ENCODE measurements at places on chromosomes 7 and 10.

GRCh38 chr10:15144788-15145187 lies 23.7 kb downstream of the NMT2 start:
- no peak for DNase-seq

DNA sequence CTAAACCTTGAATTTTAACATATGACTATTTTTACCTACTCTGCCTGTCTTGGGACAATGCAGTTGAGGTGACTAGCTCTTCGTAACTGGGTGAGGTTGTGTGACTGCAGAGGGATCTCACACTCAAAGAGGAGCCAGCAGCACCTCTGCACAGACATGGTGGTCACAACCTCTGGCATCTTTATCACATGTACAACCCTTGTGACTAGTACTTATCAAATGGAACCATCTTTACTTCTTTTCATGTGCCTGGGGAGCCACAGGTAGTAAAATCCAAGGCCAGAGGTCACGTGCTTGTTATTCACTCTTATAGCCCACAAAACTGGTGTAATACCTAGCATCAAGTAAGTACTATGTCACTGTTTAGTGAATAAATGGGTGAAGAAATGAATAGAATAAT lies 244.3 kb downstream of the COBL start:
- DNase-seq = no peak

GRCh38 chr7:28126410-28127041 lies 54.1 kb downstream of the JAZF1 start:
- DNase-seq = no peak

DNA sequence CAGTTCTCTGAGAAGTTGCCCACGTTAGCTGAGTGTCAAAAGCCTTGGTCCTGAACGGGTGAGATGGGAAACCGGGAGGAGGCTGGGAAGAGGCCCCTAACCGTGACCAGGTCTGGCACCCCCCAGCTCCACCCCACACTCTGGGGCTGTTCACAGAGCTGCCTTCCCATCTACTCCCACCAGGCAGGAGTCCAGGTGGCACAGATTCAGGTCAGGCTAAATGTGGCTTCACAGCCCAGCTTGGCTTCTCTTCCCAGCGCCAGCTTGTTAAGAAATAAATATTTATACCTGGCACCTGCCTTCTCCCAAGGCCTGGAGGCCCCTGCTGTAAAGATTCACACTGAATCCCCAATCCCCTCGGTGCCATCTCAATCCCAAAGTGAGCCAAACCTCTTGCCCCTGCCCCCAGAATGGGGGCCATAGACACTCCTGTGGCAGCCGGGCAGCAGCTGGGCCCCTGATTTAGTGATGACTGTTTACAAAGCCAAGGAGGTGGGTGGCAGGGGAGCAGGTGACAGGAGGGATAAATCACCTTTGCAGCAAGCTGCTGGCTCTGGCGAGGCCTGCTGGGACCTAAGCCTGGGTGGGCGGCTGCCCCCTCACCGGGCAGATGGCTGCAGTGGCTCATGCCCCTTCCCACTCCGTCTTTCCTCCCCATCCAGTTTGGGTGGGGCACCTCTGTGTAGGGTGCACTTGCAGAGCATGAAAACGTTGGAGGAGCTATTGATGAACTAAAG lies 72.5 kb downstream of the GOLGA7B start:
- DNase-seq = no peak

DNA sequence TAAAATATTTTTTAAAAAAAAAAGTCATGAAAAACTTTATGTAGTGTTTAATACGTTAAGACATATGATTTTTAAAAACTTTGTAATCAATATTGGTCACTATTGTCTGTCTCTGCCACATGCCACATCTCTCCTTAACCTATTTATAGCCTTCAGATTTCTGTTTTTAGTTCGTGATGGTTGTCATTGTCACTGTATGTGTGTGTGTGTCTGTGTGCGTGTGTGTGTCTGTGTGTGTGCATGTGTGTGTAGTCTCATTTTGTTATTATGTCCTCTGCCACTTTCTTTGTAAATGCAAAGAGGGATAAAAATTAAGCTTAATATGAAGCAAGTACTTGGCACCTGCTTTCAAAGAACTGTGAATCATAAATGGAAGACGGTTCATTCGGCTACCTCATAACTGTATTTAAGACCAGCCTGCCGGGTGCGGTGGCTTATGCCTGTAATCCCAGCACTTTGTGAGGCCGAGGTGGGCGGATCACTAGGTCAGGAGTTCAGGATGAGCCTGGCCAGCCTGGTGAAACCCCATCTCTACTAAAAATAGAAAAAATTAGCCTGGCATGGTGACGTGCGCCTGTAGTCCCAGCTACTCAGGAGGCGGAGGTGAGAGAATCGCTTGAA lies 354.0 kb downstream of the ARL4A start:
- DNase-seq = no peak
